ENCODE measurements at places on chromosomes 6 and 20.
A peak's percentile ranks its signal among the peaks of the same experiment; 100 is the strongest.

DNA sequence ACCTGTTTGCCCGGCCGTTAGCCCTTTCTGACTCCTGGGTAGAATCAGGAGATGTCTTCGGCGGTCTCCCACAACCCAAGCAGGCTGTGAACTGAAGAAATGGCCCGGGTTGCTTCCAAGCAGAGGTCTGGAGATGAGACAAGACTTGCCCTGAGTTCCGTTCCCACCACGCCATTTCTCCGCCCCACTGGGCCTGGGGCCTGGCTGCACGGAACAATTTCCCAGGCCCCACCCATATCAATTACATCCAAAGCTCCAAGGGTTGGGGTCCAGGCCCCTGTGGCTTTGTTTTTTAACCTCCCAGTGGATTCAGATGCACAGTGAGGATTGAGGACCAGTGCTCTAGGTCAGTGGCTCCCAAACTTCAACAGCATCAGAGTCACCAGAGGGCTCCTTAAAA is 214.5 kb upstream of the ARID1B start:
- no peak for DNase-seq

GRCh38 chr20:21559305-21559704 is 45.4 kb upstream of the NKX2-2 start:
- no peak for DNase-seq

- no peak for DNase-seq
Observed at GRCh38 chr6:52788478-52788877, 15.1 kb downstream of the GSTA1 start.

- DNase-seq = no peak
Observed at GRCh38 chr20:56163806-56164205, 84.7 kb upstream of the MC3R start.

DNA sequence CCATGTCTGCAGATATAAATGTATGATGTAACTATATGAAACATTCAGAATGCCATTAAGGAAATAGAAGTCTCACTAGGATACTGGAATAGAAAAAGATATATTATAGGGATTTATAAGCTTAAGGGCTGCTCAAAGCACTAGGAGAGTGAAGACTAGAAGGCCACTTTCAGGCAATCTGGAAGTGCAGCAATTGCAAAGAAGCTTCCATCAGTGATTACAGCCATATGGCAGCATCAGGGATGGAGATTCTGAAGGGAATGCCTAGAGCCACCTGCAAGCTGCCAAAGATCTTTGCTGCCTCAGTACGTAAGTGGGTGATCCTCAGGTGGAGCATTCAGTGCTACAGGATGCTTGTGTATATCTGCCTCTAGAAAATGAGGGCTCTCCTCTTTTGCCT is 796.2 kb upstream of the EPHA7 start:
- DNase-seq = no peak

DNA sequence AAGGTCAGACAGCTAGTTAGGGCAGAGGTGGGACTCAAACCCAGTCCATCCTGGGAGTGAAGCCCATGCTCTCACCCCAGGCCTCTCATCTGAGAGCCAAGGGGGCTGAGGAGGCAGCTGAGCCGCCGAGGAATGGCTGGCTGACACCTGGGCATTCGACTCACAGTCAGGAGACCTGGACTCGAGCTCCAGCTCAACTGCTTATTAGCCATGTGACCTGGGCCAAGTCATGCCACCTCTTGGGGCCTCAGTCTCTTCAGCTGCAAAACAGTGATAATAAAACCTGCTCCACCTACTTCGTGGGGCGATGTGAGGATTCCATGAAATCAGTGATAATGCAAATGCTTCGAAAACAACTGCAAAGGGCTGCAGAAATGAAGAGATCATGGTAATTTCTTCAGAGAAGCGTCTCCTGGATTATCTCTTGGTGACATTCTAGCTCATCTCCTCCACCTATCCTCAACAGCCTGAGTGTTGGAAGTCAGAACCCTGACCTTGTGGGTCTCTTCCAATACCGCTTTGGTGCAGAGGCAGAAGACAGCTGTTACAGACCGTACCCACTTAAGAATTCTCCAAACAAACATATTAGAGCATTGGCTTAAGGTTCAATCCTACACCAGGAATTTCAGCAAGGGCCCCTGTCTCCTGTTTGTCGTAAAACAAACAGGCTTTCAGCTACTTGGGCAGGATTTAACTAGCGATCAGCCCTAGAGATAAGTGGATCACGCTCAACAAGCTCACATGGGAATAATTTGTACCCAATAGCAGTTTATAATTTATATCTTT is 60.0 kb upstream of the PIM1 start:
- no peak for DNase-seq

- peak; percentile 85 for DNase-seq
Observed at GRCh38 chr20:407953-408842, at the start of gene RBCK1. Gene RBCK1 (plus strand): TSS chr20:408299. CDS start chr20:408758, 459 bp downstream.

- DNase-seq = no peak
Observed at GRCh38 chr6:45920819-45921511, 94.7 kb downstream of the CLIC5 start.

GRCh38 chr20:32969356-32970114 is 34.7 kb downstream of the SUN5 start:
- DNase-seq = no peak

- DNase-seq = no peak
Observed at GRCh38 chr6:122753688-122754056, 25.8 kb upstream of the FABP7 start.

- no peak for DNase-seq
Observed at GRCh38 chr6:100998111-100998510, 117.0 kb upstream of the ASCC3 start.

DNA sequence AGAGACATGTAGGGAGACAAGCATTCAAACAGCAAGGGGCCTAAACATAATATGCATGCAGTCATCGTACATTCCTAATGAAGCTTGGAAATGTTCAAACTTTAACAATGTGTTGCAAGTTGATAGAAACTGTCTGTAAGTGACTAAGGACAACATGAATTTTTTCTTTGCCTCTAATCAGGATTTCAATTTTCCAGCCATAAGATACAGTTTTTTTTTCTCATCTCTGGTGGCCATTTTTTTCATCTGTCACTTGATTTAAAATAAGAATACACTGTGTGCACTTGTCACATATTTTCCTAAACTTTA is 22.2 kb upstream of the MTRF1L start:
- DNase-seq = no peak

DNA sequence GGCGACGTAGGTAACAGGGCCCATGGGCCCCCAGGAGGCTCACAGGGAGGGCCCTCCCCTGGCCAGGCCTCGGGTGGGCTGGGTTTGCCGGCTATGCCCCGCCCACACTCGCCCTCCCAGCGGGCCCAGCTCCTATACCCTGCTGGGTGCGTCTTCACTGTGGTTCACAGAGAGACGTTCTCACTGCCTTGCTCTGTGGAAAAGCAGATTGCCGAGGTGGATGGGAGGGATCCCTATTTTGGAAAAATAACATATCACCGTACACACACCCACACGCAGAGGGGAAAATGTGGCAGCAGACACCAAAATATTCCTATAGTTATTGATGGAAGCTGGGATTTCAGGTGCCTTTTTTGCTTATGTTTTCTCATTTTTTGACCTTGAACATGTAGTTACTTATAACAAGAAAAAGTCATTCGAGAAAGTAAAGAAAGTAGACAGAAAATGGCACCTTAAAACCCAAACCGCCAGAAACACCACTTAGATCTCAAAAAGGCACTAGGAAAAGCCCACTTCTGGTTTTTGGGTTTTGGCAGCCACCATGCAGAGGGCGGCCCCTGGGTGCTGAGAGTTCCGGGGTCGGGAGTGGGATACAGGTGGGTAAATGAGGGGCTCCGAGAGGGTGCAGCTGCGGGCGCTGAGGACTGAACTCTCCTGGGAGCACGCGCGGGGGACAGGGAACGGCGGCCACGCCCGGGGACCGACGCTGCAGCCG is 49.4 kb downstream of the TMEM242 start:
- DNase-seq = peak; percentile 61

- DNase-seq = no peak
Observed at GRCh38 chr20:21681922-21682318, 23.5 kb upstream of the PAX1 start.

DNA sequence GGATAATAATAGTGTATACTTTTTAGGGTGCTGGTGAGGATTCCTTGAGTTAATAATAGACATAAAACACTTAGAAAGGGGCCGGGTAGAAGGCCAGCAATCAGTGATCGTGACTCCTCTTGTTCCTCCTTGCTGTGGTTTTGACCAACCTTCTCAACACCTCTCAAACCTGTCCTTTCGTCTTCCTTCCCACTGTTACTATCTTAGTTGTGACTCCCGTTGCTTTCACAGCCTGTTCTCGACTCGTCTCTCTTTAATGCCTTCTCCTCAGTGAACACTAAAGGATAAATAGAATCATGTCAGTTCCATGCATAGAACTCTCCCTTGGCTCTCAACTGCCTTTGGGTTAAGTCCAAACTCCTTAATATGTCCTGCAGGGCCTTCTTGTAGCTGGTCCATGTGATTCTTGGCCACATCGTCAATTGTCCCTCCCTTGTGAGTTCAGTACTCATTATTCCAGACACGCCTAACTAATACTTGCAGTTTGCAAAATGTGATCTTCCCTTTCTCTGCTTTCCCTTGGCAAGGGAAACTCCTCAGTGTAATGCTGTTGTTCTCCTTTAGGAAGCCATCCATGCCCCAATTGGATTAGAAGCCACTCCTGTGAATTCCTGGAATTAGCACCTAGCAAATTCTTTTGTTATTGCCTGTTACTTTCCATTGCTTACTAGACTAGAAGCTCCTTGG is 164.9 kb downstream of the UTRN start:
- no peak for DNase-seq

- DNase-seq = no peak
Observed at GRCh38 chr20:12998046-12998445, 10.7 kb upstream of the SPTLC3 start.

GRCh38 chr6:75893776-75894152 is 144.7 kb downstream of the MYO6 start:
- no peak for DNase-seq

DNA sequence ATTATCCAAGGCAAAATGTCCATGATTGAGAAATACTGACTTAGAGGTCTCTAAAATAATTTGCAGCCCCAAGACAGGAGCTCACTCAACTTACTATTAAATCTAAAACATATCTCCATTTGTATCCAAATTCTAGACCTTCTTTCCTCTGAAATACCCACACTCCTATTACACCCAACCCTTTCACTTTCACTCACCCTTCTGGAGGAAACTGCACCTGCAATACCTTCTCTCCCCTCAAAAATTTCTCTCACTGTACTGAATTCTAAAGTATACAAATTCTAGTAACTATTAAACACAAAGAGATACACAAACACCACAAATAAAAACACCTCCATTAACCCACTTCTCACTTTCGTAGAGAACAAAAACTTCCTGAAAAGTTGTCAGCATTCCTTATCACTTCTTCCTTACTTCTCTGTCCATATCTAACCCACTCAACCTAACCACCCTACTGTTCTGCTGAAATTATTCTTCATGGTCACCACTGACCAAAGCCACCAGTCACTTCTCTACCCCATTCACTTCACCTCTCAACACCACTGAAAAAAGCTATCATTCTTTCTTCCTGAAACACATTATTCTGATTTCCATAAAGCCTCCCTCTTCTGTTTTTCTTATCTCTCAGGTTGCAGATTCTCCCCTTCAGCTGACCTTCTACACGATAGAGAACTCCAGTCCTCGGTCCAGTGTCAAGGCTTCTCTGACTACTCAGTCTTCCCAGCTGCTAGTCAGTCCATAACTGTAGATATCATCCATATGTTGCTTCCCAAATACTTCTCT is 12.0 kb downstream of the LMBRD1 start:
- no peak for DNase-seq

All from activated CD4-positive, alpha-beta T cell treated with anti-CD3 and anti-CD28 coated beads, Interleukin-2, amount 50 U/mL, for 1 hour (primary cell).